ENCODE measurements at places on chromosomes 5 and 9.

DNA sequence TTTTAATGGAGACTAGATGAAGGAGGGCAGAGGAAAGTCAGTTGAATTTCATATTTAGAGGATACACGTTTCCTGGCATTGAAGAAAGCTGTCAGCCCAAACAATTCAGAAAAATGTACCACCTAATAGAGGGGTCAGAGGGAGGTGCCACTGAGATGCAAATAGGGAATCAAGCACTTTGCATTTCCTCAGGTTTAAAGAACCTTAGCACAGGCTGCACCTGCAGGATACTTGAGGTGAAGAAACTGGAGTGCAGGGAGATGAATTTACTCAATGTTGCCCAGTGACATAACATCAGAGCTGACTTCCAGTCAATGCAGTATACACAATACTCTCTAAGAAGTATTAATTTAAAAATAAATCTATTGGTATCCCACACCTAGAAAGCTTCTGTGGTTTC, 67.0 kb upstream of the MAST4 start:
- no peak for DNase-seq

- DNase-seq, result no peak
Measured at GRCh38 chr9:132849185-132849706, 28.8 kb downstream of the AK8 start.

- DNase-seq, result peak; percentile 93
Measured at GRCh38 chr5:168747987-168748777, 169.0 kb upstream of the PANK3 start.

DNA sequence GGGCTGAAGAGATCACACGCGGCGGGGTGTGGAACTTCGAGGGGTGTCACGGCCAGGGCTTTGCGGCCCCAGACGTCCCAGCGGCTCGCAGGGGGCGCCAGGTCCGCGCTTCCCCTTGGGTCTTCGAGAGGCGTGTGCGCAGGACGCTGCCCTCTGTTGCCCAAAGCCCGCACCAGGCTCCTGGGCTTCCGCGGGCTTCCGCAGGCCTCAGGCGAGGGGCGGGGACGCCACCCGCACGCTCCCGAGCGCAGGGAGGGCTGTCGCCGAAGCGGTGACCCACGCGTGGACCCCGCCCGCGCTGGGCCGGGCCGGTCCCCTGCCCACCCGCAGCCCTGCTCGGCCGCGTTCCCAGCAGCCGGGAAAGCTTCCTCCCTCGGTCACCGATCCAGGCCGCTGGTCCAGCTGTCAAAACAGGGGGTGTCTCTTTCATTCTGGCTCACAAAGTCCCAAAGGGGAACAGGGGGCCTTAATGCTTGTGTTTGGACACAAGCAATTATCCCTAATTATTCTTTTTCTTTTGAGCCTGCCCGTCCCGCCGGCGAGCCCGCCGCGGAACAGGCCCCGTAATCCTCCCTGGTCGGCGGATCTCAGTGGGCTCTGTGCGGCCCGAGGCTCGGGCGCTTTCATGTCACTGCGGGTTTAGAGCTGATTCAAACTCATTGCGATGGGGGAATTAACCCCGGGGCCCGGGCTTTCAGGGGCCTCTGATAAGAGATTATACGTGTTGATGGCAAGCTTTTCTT, 60.6 kb downstream of the TMEM174 start:
- DNase-seq, result no peak

GRCh38 chr5:155794795-155795194, 532.2 kb upstream of the SGCD start:
- DNase-seq, result no peak

- DNase-seq, result no peak
Measured at GRCh38 chr9:7707934-7708333, 91.6 kb downstream of the DMAC1 start.

DNA sequence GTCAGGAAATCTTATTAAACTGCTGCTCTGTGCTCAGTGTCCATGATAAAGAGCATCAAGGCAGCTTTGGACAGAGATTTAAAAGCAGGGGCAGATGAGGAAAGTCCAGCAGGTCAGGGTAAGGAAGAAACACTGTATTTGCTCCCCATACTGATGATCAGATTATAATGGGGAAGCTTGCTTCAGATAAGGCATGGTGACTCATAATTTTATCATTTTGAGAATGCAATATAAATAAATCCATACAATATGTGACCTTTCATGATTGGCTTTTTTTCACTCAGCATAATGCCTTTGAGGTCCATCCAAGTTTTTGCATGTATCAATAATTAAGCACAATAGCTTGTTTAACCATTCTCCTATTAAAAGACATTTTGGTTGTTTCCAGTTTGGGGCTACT, 48.1 kb upstream of the LHFPL2 start:
- no peak for DNase-seq

GRCh38 chr5:57902095-57902494, 419.5 kb upstream of the ACTBL2 start:
- no peak for DNase-seq

- no peak for DNase-seq
Measured at GRCh38 chr5:57420801-57421200, 61.8 kb downstream of the ACTBL2 start.

DNA sequence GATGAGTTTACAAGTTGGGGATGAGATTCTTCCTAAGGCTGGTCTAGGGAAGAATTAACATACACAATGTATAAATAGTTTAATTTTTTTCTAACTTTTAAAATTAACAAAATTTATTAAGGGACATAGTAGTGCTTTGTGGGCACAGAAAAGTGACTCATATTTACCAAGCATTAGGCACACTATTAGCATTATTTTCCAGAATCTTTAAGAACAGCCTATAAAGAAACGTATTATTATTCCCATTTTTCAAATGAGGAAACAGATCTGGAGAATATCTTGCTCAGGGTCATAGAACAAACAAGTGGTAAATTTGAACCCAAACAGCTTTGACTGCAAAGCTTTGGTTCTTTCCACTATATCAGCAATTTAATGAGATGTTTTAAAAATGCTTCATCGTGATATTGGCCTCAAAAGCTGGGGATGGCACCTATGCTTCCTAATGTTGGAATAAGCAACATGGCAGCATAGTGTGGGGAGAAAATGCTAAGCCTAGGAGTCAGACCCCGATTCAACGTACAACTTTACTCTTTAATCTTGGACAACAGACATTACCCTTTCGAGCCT, 55.9 kb downstream of the ABCA1 start:
- DNase-seq, result no peak

- no peak for DNase-seq
Measured at GRCh38 chr5:17184588-17184987, 32.8 kb upstream of the BASP1 start.

DNA sequence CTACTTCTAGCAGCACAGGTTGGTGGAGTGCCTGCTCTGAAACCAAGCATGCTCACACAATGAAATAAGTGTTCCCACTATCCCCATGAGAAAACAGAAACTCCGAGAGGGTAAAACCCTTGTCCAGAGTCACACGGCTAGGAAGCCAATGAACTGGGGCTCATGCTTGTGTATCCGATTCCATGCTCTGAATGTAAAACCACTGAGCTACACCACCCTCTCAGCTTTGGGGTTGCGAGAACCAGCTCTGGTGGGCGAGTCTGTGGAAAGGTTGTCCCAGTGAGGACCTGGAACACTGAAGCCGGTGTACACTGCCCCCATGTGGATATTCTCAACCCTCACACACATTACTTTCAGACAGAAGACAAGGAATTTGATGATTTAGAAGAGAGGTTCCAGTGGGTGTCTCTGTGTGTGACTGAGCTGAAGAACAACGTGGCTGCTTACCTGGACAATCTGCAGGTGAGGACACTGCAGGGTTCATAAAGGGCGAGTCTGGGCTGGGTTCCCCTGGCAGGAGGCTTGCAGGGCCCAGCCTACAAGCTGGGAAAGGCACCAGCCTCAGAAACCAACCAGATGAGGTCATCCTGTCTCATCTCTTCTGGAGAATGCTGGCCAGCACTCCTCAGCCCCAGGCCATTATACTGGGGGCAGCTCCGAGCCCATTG, 37.4 kb downstream of the ARHGEF37 start:
- peak; percentile 76 for DNase-seq

GRCh38 chr5:132181011-132181629, 46.5 kb downstream of the P4HA2 start:
- DNase-seq, result no peak

DNA sequence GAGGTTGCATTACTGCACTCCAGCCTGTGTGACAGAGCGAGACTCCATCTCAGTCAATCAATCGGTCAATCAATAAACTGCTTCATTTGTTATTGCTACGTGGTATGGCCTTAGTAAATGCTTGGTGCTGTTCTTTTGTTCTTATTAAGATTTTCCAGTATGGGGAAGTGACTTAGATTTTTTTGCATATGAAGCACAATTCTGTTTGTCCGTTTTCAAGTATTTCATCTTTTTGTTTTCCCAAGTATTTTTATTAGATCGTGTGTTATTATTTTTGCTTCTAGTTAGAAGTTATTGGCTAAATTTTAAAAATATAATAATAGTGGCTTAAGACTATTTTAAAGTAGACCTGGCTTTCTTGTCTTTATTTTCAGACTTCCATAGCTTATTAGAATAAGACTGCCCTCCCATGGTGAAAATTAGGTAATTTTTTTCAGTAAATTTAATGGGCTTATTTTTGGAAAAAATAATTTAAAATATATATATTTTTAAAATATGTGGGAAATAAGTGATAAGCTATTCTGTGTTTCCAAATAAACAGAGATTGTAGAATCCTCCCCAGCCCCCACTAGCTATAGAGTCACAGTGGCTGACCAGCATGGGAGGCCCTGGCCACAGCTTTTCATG, 14.7 kb upstream of the OMD start:
- DNase-seq, result no peak
